Activated T-helper 1 cell treated with Interleukin-2 at 50 U/mL for 16 hours (primary cell): ENCODE measurements at places on chromosomes 12 and 14.
A peak's percentile ranks its signal among the peaks of the same experiment; 100 is the strongest.

DNA sequence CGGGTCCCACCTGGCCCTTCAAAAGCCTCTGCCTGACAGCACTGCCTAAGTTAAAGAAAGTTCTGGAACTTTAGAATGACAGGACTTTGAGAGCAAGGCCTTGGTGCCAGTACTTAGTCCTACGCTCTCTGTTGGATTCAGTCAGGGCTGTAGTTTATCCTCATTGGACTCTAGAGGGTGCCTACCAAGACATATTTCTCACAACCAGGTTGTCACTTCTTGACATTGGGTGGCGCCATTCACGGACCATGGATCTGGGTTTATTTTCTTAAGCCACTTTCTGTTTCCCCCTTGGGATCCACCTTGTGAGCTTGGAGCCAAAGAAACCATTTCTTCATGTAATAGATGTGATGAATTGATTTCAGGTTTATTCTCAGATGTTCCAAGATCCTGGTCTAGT, 787.0 kb upstream of the TBX3 start:
- DNase-seq: no peak

- DNase-seq: no peak
Observed at GRCh38 chr12:24212496-24212895, 263.0 kb upstream of the SOX5 start.

DNA sequence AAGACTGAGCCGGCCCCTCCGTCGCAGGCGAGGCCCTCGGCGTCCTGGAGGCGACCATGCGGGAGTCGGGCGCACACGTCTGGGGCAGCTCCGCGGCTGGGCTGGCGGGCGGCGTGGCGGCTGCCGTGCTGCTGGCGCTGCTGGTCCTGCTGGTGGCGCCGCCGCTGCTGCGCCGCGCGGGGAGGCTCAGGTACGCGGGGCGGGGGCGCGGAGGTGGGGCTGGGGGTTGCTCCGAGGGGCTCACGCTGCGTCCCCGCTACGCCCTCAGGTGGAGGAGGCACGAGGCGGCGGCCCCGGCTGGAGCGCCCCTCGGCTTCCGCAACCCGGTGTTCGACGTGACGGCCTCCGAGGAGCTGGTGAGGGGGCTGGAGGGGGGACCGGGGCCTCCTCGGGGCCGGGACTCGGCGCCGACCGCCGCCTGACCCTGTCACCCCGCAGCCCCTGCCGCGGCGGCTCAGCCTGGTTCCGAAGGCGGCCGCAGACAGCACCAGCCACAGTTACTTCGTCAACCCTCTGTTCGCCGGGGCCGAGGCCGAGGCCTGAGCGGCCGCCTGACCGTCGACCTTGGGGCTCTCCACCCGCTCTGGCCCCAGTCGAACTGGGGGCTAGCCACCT, 7.8 kb downstream of the AMN start:
- DNase-seq: no peak

GRCh38 chr14:91202234-91202974, 42.1 kb downstream of the GPR68 start:
- no peak for DNase-seq

GRCh38 chr12:19388131-19388549, 51.2 kb upstream of the AEBP2 start:
- no peak for DNase-seq

DNA sequence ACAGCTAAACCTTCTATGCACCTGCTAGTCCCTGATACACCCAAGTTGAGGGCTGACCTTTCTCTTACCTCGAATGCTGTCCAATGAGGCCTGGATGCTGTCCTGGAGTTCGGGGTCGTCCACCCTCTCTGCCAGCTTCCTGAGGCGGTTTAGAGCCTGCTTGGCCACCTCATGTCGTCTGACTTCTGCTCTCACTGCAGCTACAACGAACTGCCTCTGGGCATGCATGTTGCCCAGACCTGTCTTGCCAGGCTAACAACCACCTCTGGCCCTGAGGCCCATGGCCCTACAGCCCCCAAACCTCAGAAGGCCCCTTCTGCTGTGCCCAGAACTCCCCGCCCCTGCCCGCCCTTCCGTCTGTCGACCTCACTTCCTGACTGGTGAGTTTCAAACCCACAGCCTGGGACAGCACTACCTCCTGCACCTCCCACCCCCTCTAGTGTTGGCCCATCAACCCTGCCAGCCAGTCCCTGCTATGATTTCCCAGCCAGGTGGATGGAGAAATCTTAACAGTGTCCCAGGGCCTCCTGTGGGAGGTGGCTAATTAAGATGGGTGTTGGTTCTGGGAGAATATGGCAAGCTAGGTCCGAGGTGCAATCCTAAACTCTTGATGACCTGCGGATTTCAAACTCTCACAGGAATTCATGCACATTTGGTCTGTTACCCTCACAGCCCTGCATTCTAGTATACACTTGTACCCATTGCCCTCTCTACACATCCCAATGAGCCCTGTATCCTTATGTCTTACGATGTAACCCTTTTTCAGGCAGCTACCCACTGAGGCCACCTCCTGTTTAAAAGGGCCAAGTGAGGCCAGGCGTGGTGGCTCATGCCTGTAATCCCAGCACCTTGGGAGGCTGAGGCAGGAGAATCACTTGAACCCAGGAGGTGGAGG, 2.7 kb upstream of the TSPAN31 start:
- DNase-seq: peak; percentile 68

GRCh38 chr12:20505056-20505455, 136.7 kb downstream of the PDE3A start:
- no peak for DNase-seq

GRCh38 chr12:66495709-66496108, 183.2 kb downstream of the GRIP1 start:
- no peak for DNase-seq

DNA sequence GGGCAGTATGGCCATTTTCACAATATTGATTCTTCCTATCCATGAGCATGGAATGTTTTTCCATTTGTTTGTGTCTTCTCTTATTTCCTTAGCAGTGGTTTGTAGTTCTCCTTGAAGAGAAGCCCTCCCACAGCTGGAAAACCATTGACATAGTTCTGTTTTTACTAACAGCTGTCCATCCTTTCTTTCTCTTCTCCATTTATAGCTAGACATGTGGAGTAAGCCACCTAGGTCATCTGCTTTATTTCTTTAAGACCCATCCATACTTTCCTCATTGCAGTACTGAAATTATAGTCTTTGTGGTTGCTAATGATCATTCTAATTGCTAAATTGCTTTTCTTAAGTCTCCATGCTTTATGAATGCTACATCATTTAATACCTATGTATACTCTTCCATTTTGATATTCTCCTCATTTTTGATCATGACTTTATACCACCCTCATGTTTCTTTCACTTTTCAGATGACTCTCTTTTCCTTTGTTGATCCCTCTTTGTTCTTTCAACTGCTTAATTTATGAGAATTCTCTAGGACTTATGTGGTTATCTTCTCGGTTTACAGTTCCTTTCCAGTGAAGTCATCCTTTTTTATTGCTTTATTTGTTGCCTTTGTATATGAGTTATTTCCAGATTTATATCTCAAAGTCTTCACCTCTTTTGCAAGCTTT, 114.2 kb downstream of the PCNX1 start:
- no peak for DNase-seq

DNA sequence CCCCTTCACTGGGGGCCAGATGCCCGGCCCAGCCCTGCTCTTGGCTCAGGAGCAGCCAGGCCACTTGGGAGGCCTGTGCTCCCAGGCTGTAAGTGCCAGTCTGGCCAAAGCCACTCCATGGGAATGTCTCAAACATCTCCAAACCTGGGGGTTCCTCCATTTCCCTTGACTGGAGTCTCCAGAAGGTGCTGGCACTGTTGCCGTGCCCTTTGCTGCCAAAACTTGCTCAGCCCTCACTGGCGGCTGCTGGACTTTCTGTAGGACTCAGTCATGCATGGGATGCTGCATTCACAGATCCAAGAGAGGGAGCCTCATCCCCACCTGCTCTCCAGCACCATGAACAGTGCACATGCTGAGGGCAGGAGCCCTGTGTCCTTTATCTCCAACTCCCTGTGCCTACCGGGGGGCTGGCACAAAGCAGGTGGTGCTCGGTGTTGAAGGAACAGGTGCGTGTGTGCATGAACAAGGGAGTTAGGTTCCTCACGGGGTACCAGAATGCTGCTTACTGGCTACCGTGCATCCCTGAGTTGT, 9.6 kb upstream of the OTUB2 start:
- no peak for DNase-seq

GRCh38 chr14:20706657-20707355, 18.2 kb downstream of the ANG start:
- no peak for DNase-seq

DNA sequence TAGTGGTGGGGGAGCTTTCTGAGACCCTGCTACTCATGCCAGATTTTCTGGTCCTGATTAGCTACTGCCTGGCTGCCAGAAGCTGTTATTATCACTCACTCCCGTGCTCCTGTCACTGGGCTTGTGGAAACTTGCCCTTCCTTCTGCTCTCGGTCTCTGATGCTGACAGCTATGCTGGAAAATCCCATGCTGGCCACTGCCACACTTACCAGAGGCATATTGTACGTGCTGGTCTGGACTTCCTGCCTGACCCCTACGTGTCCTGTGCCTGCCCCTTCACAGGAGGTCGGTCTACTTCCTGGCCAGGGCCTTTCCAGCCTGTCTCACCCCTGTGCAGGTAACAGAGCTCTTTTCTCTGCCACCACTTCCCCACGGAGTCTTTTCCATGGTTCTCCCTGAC, 149.4 kb upstream of the PLEKHG7 start:
- DNase-seq: no peak

DNA sequence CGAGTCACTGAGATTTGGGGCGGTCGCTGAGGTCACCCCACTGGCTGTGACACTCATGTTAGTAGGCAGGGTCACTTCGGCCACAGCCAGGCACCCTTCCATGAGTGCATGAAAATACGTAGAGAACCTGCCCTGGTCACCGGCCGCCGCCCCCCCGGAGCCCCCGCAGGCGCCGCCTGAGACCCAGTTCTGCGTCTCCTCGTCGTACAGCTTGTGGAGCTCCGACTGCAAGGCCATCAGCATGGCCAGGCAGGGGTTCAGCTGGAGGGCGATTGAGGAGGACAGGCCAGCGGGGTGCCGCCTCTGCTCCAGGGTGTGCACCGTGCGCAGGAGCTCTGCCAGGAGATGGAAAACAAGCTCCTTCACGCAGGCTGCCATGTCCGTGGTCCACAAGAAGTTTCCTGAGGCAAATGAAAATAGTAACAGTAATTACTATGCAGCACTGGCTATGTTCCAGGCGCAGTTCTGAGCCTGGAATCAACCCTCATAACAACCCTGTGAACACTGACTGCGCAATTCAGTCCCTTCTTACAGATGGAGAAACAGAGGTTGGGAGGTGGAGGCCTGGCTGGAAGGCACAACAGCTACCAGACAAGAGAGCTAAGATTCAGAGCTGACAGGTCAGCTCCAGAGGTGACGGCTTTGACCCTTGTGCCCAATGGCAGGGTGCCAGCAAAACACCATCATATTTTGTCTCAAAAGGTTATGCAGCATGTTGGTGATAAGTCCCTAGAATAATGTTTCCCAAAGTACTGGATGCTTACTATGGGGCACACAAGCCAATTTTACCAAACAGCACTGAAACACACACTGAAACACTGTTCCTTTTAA, 59.9 kb downstream of the TRAFD1 start:
- DNase-seq: no peak

GRCh38 chr12:66071549-66071948, 59.0 kb downstream of the LLPH start:
- DNase-seq: no peak
